ENCODE measurements at places on chromosomes 13 and 19.

DNA sequence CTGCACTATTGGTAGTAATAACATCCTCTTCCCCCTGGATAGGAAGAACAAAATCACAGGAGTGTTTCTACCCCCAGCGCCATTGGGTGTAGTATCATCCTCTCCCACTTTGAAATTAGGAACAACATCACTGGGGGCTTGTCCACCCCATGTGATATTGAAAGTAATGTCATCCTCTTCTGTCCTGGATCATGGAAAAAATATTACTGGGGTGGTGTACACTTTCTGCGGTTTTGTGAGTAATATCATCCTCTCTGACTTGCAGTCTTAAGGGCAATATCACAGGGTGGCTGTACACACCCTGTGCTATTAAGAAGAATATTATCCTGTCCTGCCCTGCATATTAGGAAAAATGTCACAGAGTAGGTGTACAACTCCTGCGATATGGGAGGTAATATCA, 4.9 kb upstream of the RGCC start:
- no peak for DNase-seq

DNA sequence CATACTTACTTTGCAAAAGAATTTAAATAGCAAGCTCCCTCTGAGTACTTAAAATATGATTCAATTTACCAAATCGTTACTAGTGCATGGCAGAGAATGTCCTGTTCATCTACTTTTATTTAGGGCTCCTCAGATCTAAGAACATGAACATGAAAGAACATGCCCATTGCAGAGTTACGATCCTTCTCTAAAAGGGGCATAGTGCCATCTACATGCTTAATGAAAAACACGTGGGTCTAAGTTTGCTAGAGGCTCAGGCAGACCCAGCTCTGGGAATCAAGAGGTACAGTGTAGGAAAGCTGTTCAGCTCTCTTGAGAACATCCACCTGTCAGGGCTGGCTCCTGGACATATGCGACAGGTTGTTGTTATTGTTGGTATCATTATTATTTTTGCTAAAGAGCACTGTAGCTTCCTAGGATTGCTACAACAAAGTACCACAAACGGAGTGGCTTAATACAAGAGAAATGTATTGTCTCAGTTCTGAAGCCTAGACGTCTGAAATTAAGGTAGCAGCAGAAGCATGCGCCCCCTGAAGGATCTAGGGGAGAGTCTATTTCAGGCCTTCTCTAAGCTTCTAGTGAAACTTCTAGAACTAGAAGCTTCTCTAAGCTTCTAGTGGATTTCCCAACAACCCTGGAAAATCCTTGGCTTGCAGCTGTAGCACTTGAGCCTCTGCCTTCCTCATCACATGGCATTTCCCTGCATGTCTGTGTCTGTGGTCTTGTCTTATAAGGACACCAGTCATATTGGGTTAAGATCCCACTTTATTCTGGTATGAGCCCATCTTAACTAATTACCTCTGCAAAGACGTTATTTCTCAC, 133.9 kb downstream of the DCT start:
- DNase-seq: no peak

DNA sequence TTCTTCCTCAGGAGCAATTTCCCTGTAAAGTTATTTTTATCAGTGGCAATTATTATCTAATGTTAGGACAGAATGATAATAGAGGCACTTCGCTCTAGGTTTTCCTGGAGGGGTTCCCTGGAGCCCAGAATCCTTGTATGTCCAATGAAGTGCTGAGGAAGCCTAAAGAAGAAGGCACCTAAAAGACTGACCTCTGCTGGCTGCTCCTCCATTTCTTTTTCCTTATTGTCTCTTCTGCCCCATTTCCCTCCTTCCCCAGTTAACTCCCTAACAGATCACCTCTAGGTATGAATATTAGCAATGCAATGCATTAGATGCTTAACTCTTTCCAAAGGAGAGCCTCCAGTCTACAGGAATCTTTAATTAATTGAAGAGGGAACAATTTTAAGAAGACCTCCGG, 985.4 kb downstream of the DIAPH3 start:
- DNase-seq: no peak

GRCh38 chr13:25494698-25495411, 123.1 kb downstream of the ATP8A2 start:
- no peak for DNase-seq

- no peak for DNase-seq
These were observed 83.1 kb downstream of the ALOX5AP start for GRCh38 chr13:30818323-30818960.

GRCh38 chr13:101751488-101751887, 299.0 kb downstream of the ITGBL1 start:
- no peak for DNase-seq

DNA sequence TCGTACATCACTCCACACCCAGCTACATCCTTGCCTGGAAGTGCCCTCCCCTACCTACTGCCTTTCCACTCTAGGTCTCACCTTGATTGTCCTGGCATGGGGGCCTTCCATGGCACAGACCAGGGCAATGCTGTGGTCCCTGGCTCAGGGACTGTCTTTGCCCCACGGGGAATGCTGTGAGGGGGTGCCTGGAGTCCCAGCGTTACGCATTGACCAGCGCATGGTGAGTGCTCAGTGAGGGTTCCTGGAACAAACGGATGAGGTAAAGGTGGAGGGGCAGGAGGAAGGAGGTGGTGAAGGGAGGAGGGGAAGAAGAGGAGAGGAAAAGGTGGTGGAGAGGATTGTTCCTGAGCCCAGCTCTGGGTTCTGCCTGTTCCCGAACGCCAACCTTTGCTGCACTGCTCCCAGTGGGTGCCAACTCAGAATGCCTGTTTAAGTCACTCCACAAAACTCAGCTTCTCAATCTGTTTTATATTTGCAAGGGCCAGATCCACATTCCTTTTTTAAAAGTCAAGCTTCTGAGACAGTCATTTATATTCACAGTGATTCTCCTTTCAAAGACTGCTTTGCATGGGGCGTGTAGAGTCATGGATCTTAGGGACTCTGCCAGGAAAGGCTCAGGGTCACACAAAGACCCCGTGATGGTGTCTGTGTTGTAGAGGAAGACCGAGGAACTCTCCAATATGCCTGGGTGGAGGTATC, 40.8 kb downstream of the CHST8 start:
- peak; percentile 50 for DNase-seq

- DNase-seq: no peak
These were observed at the start of gene FLT1 for GRCh38 chr13:28494778-28495537. TSS of gene FLT1 (minus strand) at chr13:28495128. CDS start at chr13:28494843, 285 bp downstream.

DNA sequence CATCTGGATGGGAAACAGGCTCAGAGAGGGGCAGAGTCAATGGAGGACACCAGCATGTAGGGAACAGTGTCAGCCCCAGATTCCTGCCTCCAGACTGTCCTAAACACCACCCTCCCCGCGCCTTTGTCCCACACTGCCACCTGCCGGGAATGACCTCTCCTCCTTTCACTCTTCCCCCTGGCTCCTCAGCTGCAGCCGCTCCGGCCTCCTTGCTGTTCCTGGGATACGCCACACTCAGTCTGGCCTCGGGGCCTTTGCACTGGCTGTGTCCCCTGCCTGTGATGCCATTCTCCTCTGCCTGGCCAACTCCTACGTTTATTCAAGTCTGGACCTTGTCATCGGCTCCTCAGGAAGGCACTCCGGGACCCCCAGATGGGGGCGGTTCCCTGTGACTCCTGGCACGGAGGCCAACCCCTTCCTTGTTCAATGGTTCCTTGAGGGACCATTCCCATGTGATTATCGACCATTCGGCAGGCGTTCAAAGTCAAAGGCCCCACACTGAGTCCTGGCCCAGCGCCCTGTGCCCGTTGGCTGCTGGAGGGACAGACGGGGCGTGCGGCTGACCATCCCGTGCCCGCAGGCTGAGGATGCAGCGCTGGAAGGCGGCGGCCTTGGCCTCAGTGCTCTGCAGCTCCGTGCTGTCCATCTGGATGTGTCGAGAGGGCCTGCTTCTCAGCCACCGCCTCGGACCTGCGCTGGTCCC, 15.8 kb downstream of the FUT6 start:
- no peak for DNase-seq

- no peak for DNase-seq
These were observed 8.9 kb upstream of the ACP5 start for GRCh38 chr19:11586331-11586730.

- DNase-seq: no peak
These were observed 11.0 kb downstream of the ZNF333 start for GRCh38 chr19:14700711-14701375.

GRCh38 chr19:51750400-51751094, 1.1 kb downstream of the FPR1 start:
- no peak for DNase-seq

GRCh38 chr13:27267596-27267995, 3.0 kb upstream of the RASL11A start:
- DNase-seq: no peak

DNA sequence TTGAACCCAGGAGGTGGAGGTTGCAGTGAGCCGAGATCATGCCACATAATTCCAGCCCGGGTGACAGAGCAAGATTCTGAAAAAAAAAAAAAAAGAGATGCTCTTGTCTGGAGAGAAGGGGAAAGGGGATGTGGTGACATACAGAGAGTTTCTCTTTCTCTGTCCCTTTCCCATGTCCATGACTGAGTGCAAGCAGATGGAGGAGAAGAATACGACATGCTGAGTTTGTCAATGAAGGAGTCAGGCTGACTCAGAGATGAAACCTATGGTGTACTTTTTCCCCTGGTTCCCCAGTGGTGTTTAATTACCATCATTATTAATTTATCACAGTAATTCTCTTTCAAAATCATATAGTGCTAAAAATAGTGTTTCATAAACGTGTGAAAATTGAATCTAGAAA, 448.8 kb downstream of the FOXO1 start:
- no peak for DNase-seq

GRCh38 chr19:14575428-14575980, 3.6 kb upstream of the NDUFB7 start:
- no peak for DNase-seq

DNA sequence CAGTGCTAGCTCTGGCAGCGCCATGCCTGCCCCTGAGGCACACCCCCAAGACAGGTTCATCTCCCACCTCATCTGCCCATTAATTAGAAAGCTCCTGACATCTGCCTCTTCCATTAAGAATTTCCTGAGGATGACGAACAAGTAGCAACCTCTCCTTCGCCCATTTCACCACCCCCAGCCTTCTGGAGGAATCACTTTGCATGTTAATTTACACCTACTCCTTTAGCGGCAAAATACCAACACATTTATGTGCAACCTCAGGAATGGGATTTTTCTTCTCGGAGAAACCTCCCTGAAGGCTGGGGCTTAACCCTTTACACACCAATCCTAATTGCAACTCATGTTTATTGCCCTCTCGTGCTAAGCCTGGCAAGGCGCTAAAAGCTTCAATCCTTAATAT, 13.8 kb downstream of the SLC7A1 start:
- DNase-seq: peak; percentile 12

DNA sequence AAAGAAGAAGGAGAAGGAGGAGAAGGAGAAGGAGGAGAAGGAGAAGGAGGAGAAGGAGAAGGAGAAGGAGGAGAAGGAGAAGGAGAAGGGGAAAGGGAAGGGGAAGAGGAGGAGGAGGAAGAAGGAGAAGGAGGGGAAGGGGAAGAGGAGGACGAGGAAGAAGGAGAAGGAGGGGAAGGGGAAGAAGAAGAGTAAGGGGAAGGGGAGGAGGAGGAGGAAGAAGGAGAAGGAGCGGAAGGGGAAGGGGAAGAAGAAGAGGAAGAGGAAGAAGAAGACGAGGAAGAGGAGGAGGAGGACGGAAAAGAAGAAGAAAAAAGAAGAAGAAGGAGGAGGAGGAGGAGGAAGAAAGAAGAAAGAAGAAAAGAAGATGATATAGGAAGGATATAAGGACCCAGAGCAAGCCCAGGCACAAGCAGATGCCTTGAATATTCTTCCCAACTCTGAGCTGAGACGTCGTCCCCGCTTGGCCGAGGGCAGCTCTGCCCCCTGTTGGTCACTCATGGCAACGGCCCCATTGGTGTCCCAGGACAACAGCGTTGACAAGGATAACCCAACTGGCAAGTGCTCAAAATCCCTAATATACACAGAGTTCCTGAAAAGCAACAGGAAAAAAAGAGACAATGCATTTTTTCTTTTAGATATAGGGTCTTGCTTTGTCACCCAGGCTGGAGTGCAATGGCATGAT, 30.6 kb upstream of the IGSF23 start:
- DNase-seq: no peak

DNA sequence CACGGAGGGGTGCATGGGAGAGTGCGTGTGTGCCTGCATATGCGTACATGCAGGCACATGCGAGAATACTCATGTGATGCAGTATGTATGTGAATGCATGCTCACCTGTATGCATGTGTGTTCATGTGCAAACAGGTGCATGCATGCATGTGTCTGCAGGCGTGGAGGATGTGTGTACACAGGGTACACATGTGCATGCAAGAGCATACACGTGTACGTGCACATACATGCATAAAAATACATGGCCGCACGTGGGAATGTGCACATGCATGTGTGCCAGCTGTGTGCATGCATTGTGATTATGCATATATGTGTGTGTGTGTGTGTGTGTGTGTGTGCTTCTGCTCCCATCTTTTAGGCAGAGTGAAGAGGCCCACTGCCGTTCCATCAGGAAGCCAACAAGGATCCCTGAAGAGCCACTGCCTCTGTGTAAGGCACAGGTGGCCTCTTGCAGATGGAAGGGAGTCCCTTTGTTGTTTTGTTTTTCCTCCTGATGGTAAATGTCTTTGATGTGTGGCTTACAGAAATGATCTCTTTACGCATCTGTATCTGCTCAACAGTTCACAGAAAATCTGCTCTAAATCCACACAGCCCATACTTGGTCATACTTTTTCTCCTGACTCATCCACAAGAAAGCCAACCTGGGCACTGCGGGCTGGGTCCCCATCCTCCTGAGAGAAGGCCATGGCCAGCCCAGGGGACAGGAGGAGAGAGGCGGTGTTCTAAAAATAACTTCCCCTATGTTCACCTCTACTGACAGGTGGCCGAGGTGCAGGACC, 50.7 kb downstream of the KLF2 start:
- no peak for DNase-seq
